Stromal cell of bone marrow (primary cell): ENCODE measurements at places on chromosomes 7 and 10.

- peak; percentile 18 for DNase-seq
These were observed 206.5 kb upstream of the PRKCQ start for GRCh38 chr10:6786579-6787031.

- DNase-seq: no peak
These were observed 26.6 kb upstream of the LIPN start for GRCh38 chr10:88733215-88733614.

DNA sequence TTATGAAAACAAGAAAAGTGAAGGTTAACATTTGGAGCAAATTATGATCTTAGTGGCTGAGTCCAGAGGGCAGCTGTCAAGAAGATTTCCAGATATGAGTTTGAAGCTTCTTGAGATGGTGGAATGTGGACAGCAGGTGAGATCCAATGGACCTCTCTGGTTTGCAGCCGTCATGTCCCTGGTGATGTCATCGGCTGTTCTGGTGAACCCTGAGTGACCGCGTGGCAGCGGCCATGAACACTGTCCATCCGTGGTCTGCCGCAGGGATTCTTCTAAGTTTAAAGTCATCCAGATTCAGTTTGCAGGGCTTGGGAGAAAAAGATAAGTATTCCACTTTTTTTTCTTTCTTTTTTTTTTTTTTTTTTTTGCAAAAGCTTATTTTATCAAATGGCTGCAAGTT, 15.8 kb upstream of the VIPR2 start:
- no peak for DNase-seq

DNA sequence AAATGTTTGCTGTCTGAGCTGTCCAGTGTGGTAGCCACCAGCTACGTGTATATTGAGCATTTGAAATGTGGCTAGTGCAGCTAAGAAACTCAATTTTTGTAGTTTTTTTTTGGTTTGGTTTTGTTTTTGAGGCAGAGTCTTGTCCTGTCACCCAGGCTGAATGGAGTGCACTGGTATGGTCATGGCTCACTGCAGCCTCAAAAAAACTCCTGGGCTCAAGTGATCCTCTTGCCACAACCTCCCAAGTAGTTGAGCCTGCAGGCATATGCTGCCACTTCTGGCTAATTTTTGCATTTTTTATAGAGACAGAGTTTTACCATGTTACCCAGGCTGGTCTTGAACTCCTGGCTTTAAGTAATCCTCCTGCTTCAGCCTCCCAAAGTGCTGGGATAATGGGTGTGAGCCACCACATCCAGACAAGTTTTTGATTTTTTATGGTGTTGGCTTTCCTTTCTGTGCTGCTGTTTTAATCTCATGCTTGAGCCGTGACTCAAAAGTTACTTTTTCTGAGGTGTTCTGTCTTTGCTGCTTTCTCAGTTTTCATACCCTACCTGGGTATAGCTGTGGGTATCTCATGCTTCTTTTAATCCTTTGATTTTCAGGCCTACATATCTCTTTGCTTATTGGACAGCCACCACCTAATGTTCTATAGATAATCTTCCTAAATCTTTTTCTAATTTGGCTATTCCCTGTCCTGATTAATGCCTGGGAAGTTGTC, 16.0 kb downstream of the WAC start:
- no peak for DNase-seq

- no peak for DNase-seq
These were observed 3.7 kb upstream of the SLC16A9 start for GRCh38 chr10:59713196-59713821.

DNA sequence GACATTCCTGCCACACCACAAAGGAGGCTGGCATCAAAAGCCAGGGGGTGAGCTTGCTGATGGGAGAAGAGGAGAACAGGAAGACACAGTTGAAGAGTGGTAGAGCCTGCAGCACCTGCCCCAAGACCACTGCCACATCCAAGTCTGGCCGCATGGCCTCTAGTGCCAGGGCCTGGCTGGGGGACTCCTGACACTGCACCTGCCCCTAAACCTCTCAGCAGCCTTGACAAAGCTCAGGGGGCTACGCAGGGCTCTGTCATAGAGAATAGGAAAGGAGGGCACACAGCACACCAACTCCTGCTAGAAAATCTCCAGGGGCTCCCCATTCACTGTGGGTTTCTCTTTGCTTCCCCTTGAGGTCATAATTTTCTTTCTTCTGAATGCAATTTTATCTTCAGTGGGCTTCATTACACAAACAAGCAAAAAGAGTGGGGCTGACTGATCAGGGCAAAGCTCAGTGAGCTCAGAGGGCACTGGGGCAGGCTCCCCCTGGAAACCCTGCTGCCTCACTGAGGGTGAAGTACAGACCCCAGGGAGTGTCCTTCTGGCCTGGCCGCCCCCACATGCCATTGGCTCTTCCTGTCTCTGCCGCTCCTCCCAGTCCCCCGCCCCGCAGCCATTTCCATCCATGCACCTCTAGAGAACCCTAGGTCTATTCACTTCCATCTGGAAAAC, 37.2 kb downstream of the VOPP1 start:
- DNase-seq: no peak

DNA sequence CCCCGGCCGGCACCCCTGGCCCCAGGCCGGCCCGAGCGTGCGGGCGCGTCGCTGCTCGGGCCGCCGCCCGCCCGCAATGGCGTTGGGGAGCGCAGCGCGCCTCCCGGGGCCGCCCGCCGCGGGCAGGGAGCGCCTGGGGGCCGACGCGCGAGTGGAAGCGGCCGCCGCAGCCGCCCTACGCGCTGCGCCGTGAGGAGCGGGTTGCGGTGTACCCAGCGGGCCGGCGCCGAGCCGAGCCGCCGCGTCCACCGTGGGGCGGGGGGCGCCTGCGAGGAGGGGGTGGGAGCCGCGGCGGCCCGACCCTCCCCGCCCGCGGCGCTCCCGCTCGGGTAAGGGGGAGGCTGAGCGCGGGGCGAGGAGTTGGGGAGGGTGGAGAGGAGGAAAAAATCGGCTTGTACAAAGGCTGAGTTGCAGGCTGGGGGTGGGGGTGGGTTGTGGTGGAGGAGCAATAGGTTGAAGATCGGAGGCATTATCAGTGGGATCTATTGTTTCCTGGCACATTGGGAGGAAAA, 473 bp downstream of the PPP1R9A start:
- DNase-seq: no peak
